Omental fat pad (tissue), 4 donors: ENCODE measurements at places on chromosomes 2 and 18. TPM values are rescaled to one million over a fixed set of nuclear protein-coding genes. Genes with fewer than 3 reads are reported as not detected.

- DNase-seq = no peak
Observed at GRCh38 chr2:58434692-58435091, 193.6 kb upstream of the FANCL start.

DNA sequence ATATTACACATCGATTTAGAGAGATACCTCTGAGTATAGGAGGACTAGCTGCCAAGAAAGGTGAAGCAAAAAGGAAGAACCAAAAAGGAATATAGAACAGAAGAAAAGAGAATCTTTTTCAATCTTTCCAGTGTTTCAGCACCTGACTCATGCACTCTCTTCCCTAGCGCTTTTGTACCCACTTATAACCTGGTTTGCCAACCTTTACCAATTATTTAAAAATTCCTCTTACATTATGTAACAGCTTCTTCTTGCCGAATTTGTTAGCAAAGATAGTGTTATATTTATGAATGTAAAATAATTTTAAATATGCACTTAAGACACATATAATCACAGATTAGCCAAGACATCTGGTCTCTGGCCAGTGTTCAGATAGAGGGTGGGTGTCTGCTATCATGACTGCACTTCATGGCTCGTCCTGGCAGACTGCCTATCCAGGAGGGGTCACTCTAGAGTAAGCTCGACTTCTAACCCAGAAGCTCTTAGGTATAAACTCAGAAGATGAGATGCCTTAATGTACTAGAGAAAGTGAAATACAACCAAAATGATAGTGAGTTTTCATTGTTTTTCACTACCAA lies 122.9 kb downstream of the ATAD2B start:
- peak; percentile 43 for DNase-seq

- no peak for DNase-seq
Observed at GRCh38 chr2:76667821-76668271, 854.3 kb downstream of the LRRTM4 start.

- DNase-seq = no peak
Observed at GRCh38 chr2:84925336-84925723, 19.9 kb downstream of the TMSB10 start.

DNA sequence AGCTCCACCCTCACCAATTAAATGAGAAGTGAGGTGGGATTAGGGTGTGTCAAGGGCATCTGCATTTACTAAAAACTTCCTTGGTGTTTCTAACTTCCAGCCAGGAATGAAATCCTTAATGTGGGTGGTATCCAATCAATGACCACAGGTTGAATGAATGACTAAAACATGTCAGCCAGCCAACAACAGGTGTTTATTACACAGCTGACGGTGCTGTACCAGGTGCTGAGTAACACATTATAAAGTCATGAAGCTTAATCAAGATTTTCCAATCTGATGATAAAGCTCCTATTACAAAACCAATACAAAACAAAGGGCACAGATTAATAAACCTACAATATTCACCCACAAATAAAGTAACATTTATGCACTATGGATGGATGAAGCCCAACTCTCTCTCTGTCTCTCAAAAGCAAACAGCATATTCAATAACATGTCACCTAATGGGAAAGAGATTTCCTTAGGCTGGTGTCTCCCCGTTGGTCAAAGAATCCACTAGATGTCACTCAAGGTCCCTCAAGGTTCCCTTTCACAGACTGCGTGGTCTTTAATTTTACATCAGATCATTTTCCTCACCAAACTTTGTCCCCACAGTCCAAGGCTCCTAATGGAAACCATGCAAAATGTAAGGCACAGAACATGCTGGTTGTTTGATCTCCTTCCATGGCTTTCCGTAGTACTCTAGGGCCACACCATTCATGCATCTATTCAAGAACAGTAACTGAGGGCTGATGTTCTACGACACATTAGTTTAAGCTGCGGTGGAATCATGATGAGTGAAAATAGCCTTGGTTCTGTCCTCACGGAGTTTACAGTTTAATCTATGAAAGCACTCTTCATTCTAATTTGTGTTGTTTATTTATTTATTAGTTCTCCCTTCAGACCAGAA lies 6.4 kb upstream of the PTPN4 start:
- no peak for DNase-seq

DNA sequence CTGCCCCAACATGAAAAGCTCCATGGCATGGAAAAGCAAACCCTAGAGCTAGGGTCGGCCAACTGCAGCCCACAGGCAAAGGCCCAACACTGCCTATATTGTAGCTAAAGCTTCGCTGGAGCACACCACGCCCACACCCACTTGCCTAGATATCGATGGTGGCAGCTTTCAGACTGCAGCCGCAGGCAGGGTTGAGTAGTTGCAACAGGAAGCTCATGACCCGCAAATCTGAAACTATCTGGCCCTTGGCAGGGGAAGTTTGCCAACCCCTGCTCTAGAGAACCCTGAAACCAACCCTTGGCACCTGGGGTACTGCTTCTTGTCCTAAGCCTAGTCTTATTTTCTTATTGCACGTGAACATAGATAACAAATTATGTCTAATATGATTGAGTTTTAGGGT lies 250.0 kb downstream of the SOX11 start:
- no peak for DNase-seq

DNA sequence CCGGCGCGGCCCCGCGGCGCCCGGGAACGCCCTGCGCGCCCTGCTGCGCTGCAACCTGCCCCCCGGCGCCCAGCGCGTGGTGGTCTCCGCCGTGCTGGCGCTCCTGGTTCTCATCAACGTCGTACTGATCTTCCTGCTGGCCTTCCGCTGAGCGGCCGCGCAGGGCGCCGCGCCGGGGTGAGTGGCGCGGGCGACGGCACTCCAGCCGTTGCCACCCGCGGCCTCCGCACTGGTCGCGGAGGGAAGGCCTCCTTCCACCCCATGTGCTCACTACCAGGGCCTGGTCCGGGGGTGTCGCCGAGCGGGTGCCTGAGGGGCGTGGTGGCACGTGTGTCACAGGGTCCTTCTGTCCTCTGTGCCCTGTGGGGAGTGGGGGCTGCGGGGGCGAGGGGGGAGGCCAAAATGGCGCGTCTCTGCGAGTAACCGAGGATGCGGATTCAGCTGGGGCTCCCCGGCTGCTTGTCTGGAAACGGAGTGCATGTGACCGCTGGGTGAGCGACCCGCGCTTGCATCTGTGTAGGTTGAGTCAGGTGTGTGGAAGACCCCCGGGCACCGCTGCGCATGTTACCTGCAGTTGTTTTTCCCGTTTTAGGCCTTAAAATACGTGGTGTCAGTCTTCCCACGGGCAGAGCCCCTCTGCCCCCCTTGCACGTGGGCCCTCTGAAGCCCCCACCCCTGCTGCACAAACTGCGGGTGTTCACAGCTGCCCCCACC lies 58.0 kb downstream of the FAM168B start:
- no peak for DNase-seq

- DNase-seq = no peak
Observed at GRCh38 chr2:18268400-18268799, 292.1 kb downstream of the RDH14 start.

- DNase-seq = no peak
Observed at GRCh38 chr18:13809043-13809430, 14.9 kb upstream of the MC5R start.

- no peak for DNase-seq
Observed at GRCh38 chr2:40244675-40245074, 207.2 kb downstream of the SLC8A1 start.

The STPG4 gene
- total RNA-seq = 0.63 TPM

- no peak for DNase-seq
Observed at GRCh38 chr2:201264472-201265173, 4.3 kb downstream of the CASP8 start.

GRCh38 chr2:47656715-47657600 lies 126.0 kb upstream of the MSH6 start:
- no peak for DNase-seq

DNA sequence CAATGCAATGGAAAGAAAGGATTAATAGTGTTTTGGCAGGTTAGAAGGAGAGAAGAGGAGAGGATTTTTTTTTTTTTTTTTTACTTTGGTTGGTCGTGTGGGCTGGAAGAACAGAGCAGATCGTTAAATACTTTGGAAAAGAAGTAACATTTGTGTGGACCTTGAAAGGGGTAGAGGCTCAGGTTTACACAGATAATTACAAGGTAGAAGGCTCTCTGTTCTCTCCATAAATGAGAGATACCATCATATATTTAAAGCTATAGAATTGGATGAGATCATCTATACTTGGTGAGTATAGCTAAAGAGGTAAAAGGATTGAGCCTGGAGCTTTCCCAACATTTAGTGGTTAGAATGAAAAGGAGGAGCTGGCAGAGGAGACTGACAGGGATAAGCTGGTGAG lies 49.0 kb downstream of the SMCHD1 start:
- no peak for DNase-seq

GRCh38 chr2:180846756-180847472 lies 133.5 kb upstream of the UBE2E3 start:
- DNase-seq = no peak

DNA sequence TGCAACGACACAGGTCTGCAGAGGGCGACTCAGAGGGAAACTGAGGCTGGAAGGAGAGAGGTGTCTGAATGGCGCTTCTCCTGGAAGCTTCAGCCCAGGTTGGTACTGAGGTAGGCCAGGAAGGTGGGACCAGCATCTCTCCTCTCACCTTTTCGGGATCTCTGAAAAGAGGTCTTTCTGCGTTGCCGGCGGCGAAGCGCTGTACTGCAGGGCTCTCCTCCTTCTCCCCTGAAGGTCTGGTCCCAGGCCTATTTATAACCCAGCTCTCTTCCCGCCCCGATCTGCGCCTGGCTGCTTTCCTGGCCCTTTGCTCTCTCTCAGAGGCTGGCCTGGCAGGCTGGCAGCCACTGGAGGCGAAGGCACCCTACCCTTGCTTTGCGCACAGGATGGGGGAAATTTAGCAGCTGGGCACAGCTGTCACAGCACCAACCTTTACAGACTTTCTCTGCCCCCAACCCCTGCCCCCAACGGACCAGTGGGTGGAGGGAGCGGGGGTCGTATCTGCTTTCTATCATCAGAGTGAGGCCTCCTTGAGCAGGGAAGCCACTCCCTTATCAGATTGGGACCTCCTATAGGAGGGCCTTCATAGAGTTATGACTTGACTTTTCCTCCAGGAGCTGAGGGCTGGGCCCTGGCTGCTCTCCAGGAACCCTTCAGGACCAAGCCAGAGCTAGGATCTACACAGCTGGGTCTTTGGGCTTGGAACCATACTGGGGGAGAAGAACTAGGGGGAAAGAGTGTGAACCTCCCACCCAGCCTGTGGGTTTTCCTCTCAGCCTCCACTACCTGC lies 1.1 kb downstream of the DYSF start:
- DNase-seq = no peak

DNA sequence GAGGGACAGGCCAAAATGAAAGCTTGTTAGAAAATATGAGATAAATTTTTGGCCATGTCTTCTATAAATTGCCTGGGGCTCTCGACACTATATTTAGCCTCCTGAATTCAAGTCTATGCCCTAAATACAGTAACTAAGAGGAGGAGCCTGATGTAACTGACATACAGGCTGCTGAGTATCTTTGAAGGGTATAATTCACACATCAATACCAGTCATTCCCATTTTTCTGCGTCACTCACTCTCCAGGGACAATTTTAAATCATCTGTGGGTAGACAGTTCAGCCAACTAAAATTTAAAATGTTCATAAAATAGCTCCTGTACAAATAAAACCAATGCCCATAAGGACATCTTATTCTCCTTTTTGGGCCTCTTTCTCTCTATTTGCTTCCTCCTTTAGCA lies 105.9 kb downstream of the AP1S3 start:
- DNase-seq = no peak

The RTP5 gene
- not detected for total RNA-seq

DNA sequence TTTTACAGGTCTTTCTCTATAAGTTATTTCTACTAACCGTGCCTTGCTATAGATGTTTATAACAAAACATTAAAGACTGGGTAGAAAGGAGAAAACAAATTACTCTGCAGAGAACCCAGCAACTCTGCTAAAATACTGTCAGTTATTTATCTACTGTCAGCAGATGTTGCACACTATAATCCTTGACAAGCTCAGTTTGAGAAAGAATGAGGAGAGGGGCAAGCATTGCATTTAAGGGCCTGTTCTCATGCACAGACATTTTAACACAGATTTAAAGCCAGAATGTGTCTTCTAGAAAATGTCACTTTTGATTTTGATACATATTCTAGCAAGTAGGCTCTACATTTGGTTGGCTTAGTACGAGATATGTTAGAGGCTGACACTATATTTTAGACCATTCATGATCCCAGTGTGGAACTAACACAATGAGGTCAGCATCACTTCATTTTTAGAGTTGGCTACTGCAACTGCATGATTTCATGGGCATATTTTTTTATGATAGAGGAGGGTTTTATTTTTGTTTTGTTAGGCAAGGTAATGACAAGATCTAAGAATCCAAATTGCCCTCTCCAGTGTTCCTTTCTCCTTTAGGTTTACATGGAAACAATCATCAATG lies 516.4 kb downstream of the ZEB2 start:
- no peak for DNase-seq

The GATA6 gene
- 31.2 TPM for total RNA-seq

- no peak for DNase-seq
Observed at GRCh38 chr18:60377778-60378469, 5.3 kb upstream of the MC4R start.

DNA sequence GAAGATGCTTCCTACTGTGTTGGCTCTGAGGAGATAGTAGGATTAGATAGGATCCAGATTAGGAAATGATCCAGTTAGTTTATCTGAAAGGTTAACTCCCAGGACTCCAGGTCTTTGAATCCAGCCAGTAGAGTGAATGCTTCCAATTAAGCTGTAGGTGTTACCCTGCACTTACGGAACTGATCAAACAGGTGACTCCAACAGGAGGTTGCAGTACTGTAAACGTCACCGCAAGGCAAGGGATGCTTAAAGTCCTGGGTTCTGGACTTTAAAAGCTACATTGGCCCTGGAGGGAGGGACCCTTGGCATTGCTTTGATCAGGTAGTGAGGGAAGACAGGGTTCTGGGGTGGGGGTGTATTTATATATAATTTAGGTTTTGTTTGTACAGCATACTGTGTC lies 5.6 kb downstream of the LGALSL start:
- DNase-seq = no peak

The SMPD4 gene
- 22.3 TPM for total RNA-seq

The SNED1 gene
- 52.2 TPM for total RNA-seq

The GALR1 gene
- 0.09 TPM for total RNA-seq

DNA sequence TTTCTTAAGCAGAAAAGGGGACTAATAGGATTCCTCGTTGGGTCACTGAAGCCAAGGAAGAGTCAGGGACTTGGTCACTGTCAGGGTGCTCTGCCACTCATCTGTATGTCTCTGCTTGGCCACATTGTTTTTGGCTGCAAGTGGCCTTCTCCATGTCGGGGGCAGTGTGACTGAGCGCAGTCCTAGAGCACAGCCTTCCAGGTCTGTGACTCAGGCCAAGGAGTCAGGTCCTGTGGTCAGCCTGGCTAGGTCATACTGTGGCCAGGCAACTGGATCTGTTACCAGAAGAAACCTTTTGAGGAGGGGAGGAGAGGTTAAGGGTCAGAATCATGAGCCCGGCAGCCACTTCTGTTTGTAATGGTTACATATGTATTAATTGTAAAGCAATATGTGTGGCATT lies 61.3 kb downstream of the GALNT1 start:
- no peak for DNase-seq

DNA sequence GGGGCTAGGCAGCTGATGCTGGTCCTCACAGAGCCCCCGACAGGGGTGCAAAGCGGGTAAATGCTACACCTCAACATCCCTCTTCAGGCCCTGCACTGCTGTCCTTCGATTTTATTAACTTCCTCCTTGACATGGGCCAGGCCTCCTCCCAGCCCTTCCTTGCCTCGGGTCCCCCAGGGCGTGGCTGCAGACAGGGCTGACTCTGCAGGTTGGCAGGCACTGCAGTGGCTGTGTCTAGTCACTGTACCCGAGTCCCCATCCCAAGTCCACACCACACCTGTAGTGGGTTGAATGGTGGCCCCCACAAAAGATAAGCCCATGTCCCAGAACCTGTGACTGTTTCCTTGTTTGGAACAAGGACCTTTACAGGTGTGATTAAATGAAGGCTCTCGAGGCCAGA lies 140.2 kb downstream of the TWIST2 start:
- no peak for DNase-seq

GRCh38 chr2:109186656-109187250 lies 57.7 kb downstream of the SH3RF3 start:
- no peak for DNase-seq
